ENCODE measurements at places on chromosomes 5 and 9.

DNA sequence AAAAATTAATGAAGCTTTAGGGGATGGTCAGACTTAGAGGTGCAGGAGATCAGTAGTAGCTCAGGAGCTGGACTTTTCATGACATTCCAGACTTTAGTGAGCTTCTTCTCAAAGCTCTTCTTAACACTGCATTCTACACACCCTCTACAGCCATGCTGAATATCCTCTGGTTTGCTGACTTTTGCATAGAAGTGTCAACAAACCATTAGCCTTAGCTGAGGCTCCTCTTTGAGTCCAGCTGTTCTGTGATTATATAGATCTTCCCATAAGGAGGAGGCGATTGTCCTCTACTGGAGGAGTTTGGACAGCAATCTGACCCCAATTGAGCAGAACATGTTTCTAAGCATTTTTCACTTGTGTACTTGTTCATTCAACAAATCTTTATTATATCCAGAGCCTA, 75.0 kb upstream of the RUSC2 start:
- no peak for DNase-seq

DNA sequence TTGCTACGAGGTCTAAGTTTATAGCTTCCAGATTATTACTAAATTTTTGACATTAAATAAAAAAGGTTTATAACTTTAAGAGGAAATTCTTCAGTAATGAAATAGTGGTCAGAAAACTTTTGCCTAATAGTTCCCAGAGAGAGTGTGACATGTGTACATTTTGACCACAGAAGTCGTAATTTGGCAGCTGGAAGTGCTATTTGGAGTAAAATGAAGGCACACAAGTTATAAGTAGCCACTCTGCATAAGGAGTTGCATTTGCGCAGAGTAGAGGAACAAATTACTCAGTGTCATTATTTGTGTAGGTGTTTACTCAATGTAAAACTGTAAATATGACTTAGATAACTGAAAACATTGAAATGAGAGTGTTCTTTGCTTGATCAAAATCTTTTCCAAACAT, 408.4 kb downstream of the CCDC171 start:
- no peak for DNase-seq

GRCh38 chr9:127522727-127523126, 71.4 kb downstream of the LRSAM1 start:
- DNase-seq = no peak

GRCh38 chr5:174624733-174625522, 99.5 kb upstream of the MSX2 start:
- no peak for DNase-seq

GRCh38 chr9:124214116-124214515, 43.6 kb upstream of the NEK6 start:
- no peak for DNase-seq

DNA sequence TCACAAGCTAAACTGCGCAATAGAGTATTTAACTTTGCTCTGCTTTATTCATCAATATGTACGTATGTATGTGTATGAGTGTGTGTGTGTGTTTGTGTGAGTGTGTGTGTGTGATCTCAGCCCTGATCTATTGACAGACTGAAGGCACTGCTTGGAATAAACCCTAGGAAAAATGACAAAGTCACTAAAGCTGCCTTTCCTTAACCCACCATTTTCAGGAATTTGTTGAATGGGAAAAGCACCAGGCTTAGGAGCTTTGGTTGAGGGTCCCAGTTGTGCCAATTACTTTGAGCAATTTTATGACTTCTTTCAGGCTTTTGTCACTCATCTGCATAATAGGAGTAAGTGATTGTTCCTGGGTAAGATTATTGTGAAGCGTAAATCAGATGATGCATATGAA, 108.6 kb upstream of the TLR4 start:
- DNase-seq = no peak

GRCh38 chr5:53991942-53992341, 318.4 kb downstream of the ARL15 start:
- no peak for DNase-seq

GRCh38 chr9:80305136-80305535, 733.4 kb downstream of the TLE4 start:
- DNase-seq = no peak

DNA sequence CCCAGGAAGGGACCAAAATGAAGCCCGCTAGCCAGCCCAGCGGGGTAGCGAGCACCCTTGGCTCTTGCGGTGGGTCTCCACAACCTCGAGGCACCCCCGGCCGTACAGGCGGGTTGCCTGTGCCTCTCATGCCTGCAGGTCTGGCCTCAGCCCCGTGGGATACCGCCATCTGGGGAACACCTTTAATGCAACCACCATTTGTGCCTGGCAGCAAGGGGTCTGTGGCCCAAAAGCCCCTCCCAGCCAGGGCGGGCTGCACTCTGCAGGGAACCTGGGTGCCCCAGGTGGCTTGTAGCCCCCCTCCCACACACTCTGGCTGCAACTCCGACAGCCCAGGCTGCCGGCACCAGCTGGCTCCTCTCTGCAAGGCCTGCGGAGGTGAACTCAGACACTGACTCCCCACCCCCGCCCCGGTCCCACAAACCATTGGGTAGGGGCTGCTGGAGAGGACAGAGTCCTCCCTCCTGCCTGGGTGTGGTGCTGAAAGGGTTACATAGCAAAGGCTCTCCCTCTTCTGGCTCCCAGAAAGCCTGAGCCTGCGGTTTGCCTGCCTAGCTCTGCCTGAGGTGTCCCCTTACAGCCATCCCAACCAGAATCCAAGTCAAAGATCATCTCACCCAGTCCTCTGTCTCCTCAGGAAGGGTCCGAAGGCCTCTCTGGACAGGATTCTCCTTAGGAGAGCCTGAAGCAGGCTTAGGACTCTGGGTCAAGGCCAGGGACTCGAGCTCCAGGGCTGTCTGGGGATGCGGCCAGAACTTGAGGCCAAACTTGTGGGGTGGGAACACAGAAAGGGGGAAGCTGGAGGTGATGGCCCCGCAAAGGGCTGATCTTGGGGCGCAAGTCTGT, 109.4 kb downstream of the PSD2 start:
- DNase-seq = no peak

GRCh38 chr5:39198127-39198526, 21.2 kb downstream of the FYB1 start:
- DNase-seq = no peak

DNA sequence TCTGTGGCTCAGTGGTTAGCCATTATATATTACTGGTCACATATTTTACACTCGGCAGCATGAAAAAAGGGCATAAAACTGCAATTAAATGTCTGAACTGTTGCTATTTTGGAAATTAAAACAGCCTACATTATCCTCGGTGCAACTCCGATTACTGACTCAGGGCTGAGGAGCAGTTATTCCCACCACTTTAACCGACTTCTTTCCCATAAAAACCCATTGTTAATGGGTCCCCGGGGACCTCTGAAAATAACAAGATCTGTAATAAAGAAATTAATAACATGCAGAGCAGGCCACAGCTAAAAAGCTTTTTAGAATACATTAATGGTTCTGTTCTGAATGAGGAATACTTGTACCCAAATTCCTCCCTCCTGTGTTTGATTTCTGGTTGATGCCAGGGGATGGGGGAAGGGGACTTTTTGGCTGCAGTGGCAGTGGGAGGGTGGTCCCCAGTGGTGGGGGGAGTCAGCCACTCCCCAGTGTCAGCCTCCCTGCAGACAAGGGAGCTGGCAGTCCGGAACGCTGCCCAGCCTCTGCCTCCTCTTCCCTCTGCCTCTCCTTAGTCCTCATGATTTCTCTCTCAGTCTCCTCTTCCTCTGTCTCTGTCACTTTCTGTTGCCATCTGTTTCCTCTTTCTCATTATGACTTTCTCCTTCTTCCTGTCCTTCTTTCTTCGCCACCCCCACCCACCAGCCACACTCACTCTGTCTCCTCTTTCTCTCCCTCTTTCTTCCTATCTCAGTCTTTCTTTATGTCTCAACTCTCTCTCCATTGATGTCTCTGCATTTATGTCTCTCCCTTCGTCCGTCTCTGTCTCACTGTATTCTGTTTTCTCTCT, 59.0 kb upstream of the ZBTB43 start:
- no peak for DNase-seq

DNA sequence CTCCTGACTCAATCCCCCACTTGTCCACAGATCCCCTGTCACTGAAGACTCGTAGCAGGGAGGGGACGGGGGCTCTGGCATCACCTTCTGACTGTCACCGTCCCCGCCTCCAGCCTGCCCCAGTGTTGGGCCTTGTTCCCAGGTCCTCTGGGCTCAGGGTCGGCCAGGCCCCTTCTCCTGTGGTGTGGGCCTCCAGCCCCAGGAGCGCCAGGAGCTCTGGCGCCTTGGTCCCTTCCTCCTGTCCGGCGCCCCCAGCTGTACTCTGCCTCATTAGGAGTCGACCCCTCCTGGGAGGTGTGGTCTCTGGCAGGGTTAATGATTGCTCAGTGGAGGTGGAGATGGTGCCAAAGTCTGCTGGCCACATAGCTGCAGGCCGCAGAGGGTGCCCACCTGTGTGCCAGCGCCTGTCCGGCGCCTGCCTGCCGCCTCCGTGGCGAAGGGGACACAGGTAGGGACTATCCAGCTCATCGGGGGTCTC, at the start of gene CDHR2:
CDHR2 (plus strand) TSS at position 376 of the 478 bp plus-strand sequence. CDS start 16,011 bp downstream, outside the sequence.
- DNase-seq = no peak

GRCh38 chr9:37753489-37754190, at the start of gene TRMT10B:
TSS of gene TRMT10B (plus strand) at chr9:37753805. CDS start at chr9:37761932, 8,127 bp downstream.
- DNase-seq = peak; percentile 57

- no peak for DNase-seq
Observed at GRCh38 chr5:109901628-109901981, 211.9 kb downstream of the MAN2A1 start.

DNA sequence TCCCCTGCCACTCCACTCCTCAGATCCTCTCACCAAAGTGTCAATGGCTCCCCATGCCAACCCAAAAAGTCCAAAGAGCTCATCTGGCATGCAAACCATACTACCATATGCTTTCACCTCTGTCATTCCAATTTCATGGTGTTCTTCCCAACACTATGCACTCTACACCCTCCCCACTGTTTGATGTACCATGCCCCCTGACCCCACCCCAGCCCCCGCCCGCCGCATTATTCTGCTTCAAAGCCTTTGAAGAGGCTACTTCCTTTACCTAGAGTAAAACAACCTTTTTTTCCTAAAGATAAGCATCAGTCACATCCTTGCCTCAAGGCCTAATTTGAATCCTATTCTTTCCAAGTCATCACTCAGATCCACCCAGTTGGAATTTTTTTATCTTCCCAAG, 226.3 kb downstream of the DEPDC1B start:
- no peak for DNase-seq

DNA sequence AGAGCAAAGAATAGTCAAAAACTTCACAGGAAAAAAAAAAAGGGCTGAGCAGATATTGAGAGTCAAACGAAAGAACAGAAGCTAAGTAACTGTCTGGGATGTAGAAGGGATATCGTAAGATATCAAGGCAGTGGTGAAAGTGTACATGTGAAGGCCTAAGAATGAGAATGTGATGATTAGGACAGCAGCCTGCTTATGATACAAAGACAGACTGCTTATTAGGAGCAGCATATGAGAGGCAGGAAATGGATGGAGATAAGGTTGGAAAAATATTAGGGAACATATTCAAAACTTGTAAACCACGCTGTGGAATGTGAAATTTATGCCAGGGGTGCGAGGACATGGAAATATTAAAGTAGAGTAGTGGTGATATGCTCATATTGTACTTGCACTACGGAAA, 133.1 kb upstream of the FAM174A start:
- DNase-seq = no peak

- peak; percentile 32 for DNase-seq
Observed at GRCh38 chr5:36692791-36693763, 86.7 kb downstream of the SLC1A3 start.

- no peak for DNase-seq
Observed at GRCh38 chr5:67817652-67818051, 397.9 kb upstream of the PIK3R1 start.

DNA sequence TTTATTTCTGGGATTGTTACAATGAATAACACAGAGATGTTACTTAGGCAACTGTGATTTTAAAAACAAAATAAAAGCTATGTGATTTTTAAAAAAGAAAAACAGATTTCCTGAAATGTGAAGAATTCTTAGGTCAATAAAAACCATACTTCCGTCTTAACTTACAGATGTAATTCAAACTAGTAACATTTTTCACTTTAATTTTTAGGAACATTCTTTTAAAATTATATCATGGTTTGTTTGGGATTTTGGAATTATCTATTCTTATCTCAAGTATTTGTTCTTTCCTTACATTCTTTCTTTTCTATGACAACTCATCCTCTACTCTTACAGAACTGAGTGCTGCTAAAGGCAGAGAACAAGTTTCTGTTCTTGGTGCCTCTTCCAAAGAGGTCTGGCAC, 159.5 kb downstream of the RAPGEF6 start:
- no peak for DNase-seq

GRCh38 chr5:75498208-75498777, 13.1 kb downstream of the CERT1 start:
- no peak for DNase-seq

- DNase-seq = no peak
Observed at GRCh38 chr5:61744690-61745619, 412.9 kb downstream of the ZSWIM6 start.

GRCh38 chr5:100828898-100829356, 74.2 kb downstream of the ST8SIA4 start:
- no peak for DNase-seq

GRCh38 chr9:100679834-100680233, 102.0 kb downstream of the CAVIN4 start:
- no peak for DNase-seq

Measured in T-helper 2 cell (primary cell).